ENCODE measurements at places on chromosomes 7 and 10.

GRCh38 chr7:21767300-21767900, 178.3 kb downstream of the CDCA7L start:
- DNase-seq: no peak

GRCh38 chr10:103504181-103504783, 10.8 kb downstream of the NEURL1 start:
- no peak for DNase-seq

DNA sequence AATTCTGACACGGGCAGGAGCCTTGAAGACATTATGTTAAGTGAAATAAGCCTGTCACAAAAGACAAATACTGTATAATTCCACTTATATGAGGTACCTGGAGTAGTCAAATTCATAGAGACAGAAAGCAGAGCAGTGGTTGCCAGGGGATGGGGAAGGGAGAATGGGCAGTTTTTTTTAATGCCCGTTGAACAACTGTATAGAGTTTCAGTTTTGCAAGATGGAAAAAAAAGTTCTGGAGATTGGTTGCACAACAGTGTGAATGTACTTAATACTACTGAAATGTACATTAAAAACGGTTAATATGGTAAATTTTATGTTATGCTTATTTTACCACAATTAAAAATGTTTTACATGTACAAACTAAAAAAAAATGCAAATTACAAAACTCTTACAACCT, 63.6 kb upstream of the EFCAB10 start:
- DNase-seq: no peak

DNA sequence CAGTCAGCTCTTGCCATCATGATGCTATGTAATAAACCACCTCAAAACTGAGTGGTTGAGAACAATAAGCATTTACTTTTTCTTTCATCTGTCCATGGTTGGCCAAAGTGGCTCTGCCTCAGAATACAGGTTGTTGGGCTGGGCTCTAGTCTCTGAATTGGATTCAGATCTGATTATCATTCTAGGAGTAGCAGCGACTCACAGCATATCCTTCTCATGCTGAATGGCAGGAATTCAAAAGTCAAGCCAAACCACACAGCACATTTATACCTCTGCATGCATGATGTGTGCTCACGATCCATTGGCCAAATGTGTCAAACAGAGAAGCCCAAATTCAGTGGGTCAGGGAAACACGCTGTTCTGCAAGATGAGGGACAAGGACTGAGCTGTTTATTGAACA, 13.6 kb upstream of the GALNT11 start:
- DNase-seq: no peak

- DNase-seq: no peak
Measured at GRCh38 chr10:34193931-34194626, 621.0 kb downstream of the PARD3 start.

GRCh38 chr10:68559251-68559650, 886 bp upstream of the TET1 start:
- DNase-seq: no peak

DNA sequence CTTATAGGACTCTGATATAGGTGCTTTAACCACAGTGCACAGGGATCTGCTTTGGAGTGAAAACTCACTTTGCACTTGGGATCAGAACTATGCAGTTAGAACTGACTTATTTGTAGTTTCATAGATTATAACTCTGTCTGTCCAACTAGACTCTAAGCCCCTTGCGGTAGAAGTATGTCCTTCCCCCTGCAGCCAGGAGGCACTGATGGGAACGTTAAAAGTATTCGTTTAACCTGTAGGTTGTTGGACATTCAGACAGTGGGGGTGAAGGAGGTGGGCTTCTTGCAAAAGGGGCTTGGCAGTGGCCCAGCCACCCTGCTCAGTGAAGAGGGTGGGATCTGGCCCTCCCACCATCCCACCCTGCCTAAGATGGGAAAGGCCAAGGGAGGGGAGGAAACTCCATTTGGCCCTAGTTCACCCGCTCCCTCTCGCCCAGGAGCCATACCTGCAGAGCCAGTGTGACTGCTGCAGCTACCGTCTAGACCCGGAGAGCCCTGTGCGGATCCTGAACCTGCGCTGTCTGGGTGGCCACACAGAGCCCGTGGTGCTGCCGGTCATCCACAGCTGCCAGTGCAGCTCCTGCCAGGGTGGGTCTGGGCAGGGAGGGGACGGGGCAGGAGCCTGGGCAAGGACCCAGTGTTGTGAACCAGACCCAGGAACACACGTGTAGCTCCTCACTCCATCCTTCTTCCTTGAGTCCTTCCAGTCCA, 5.7 kb upstream of the ZNF862 start:
- no peak for DNase-seq

DNA sequence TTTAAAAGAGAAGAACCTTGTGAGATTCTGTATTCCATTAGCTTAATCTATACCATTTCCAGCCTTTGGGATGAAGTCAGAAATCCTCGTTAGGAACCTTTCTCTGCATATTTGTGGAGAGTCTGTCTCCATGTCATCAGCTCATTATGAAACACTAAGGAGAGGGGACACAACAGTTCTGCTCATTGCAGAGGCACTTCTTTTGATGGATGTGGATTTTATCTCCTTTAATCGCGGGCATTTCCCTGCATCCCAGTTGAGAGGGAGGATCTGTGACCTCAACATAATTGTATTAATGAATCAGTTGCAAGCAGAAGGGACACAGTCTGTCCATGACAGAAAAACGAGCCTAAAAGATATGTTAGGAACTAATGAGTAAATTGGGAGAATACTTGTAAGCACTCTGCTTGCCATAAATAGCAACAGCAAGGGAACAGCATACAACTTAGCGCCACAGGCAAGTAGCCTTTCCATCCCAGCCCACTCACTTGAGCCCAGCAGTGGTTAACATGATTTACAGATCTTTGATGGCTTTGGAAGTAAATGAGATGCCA, 37.9 kb downstream of the SORCS1 start:
- no peak for DNase-seq

DNA sequence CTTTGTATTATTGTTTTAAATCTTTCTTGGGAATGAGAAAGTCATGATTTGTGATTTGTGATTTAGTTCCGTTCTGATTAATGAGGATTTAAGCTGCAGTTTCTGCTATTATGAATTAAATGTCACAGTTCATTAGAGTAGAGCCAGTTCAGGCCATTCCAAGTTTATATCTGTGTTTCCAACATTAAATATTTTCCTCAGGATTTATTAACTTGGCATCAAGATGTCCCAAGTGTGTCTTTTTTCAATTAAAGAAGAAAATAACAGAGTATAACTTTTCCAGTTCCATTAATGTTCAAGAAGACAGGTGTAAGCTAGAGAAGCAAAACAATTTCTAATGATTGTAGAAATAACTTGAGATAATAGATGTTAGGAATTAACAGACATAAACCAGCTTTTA, 1183.2 kb upstream of the CELF2 start:
- no peak for DNase-seq

DNA sequence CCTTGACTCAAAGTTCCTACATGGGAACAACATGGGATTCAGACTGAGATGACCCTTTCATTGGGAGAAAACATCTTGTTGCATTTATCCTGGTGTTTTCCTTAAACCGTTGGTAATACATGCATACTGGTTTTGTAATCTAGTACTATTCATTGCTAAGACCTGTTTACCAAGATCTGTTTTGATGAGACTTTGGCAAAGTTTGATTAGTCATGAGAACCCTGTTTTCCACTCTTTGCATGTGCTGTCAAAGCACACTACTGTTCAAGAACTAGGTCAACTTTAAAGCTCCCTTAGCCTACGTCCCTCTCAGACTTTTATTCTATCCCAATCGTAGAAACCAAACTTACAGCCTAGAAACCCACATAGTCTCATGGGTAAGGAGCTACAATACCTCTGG, 650.9 kb downstream of the GATA3 start:
- DNase-seq: no peak

GRCh38 chr7:131122394-131122793, 205.3 kb upstream of the MKLN1 start:
- DNase-seq: no peak

GRCh38 chr10:47175181-47176123, 124.5 kb upstream of the GDF10 start:
- DNase-seq: no peak

DNA sequence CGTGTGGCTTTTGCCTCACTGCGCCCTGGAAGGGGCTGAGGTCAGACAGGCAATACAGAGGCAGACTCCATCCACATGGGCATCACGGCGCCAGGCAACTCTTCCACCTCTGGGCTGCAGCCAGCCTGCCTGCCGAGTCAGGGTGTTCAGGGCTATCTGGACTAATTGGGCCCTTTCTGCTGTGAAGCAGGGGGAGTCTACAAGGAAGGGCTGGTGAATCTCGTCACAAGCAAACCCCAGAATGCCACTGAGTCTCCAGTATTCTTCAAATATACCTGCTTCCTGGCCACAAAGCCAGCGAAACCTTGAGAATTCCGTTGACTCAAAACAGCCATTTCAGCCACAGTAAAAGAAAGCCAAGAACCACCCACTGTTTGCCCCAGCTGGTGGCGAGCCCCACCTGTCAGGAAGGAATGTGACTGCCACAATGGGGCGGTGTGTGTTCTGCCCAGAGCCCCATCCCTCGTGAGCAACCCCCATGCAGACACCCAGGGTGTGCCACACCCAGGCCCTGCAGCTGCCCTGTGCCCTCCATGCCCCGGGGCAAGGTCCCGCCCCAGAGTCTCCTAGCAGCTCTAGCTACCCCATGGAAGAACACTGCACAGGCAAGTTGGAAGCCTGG, 117.3 kb downstream of the FAM53B start:
- DNase-seq: no peak

GRCh38 chr7:77538281-77539212, 1.5 kb downstream of the PTPN12 start:
- DNase-seq: no peak

DNA sequence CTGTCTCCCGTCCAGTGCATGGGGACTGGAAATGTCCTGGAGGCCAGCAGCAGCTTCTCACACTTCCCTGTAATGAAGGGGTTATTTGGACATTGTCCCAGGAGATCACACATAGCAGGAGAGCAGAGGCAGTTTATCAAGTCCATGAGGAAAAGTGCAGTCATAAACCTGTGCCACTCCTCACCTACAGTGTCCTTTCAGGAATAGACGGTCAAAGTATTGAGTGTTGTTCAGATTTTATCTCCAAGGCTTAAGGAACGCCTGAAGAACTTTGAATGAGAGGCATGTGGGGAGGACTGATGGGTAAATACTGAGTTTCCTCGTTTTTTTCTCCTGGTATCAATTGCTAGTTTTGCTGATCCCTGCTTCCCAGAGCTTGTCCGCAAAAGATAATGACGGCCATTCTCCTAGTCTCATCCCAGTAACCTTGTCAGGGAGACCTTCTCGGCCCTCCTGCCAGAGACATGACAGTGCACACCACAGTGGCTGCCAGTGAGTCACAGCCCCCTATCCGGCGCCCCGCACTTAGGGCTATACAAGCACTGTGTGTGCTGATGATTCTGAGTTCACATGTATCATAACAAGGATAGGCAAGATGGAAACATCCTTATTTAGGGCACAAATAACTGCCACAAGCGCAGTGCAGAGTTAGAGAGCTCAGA, 495.5 kb upstream of the MGMT start:
- DNase-seq: no peak

DNA sequence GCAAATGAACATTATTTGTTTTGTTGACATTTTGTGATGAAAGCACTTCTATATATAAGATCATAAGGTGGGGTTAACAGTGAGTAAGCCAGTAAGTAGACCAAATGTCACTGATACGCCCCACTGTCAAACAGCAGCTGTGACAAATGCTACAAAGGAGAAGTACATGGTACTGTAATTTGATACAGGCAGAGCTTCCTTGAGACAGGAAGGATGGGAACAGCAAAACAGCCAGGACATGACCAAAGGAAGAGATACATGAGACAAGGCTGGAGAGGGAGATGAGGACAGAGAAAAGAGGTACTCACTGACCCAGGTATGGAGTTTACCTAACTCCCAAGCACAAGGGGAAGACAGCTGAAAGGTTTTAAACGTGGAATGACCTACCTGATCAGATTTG, 127.0 kb downstream of the SRPK2 start:
- no peak for DNase-seq

DNA sequence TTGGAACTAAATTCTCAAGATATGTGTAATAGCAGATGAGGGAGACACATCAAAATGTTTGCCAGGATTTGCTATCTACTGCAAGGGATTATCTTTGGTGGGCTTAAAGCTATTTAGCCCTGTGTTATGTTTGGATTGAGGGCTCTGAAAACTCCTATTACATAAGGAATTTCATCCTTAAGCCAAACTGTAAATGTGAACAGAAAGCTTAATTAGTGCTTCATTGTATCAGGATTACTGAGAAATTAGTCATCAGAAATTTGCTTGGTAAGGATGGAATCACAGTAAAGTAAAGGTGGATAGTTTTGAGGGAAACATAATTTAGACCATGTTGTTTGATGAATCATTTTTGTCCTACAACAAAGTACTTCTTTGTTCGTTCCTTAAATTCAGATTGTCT, 8.3 kb downstream of the ANKRD7 start:
- no peak for DNase-seq

DNA sequence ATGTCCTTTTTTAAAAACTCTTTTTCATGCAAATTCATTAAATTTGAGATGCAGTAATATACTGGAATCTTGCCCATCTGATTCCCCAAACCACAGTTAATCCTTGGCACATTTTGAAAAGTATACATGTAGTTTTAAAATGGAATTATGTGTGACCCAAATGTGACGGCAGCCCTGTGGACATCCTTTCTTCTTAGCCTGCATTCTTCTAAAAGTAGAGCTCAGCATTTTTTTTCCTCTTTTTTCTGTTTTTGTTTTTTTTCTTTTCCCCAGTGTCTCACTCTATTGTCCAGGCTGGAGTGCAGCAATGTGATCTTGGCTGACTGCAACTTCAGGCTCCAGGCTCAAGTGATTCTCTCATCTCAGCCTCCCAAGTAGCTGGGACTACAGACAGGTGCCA, 338.9 kb downstream of the GALNT17 start:
- DNase-seq: no peak

DNA sequence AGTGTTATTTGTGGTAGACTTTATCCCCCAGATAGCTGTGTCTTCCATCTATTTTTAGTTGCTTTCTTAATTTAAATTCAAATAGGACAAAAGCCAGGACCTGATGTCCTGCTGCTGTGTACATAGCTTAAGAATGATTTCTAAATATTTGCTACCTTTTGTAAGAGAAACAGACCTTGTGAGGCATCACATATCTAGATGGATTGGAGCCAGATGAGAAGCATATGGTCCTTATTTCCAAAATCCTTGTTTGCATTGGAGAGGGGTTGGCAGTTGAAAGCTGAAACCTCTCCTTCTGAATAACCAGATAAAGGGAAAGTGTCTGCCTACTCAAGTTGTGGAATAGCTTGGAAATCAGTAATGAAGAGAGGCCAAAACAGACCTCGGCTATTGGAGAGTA, 50.7 kb upstream of the AMPH start:
- DNase-seq: no peak

- DNase-seq: no peak
Measured at GRCh38 chr7:4247106-4247876, 434.8 kb upstream of the FOXK1 start.

DNA sequence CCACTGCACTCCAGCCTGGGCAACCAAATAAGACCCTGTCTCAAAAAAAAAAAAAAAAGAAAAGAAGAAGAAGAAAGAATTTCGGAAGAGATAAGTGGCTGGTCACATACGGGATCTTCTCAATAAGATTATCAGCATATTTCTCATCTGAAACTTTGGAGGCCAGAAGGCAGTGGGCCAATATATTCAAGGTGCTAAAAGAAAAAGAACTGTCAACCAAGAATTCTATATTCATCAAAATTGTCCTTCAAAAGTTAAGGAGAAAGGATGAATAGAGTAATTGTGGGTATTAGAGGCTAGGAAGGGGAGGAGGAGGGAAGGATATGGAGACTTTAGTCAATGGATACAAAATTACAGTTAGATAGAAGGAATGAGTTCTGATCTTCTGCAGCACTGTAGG, 43.9 kb upstream of the NANOS1 start:
- no peak for DNase-seq

- DNase-seq: no peak
Measured at GRCh38 chr7:100093925-100094486, 5.2 kb downstream of the COPS6 start.
